ENCODE measurements at places on chromosomes 3 and 15. TPM values are rescaled to one million over a fixed set of nuclear protein-coding genes. Genes with fewer than 3 reads are reported as not detected.

DNA sequence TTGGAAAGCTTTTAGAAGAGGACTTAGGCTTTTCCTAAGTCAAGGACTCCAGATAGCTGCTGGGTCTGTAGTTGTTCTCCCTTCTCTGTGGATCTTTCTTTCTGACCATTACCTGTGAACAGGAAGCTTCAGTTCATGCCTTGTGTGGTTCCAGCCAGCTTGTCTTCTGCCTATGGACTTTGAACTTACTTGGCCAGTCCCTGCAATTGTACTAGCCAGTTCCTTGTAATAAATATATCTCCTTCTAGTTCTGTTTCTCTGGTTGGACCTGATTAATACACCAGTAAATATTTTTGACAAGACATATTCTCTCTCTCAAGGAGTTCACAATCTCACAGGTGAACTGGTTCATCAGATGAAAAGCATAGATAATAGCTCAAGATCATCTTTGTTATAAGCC is 341.3 kb upstream of the DPPA4 start:
- no peak for DNase-seq

DNA sequence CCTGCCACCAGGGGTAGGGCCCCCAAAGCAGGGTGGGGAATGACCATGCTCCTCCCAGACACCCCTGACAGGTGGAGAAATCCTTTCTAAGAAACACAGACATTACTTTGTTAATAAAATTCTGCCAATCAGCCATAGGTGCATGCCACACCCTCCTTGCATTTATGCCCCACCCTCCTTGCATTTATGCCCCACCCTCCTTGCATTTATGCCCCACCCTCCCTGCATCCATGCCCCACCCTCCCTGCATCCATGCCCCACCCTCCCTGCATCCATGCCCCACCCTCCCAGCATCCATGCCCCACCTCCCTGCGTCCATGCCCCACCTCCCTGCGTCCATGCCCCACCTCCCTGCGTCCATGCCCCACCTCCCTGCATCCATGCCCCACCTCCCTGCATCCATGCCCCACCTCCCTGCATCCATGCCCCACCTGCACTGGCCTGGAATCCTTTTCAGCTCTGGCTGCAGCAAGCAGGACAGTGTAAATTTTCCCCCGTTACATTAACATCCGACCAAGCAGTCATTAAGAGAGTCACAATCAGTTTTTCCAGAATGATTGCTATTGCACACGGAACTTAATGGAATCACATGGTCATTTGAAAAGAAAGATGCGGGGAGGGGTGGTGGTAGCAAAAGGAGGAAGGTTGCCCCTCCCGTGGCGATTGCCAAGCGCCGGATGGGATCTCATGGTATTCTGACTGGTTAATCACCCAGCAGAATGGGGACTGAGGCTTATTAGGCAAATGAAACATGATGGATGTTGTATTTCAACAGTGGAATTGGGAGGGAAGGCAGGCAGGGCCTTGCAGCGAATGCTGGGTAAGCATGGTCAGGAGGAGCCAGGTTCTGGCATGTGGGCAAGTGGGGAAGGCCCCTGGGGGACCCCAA is 91.2 kb downstream of the TLE3 start:
- no peak for DNase-seq

DNA sequence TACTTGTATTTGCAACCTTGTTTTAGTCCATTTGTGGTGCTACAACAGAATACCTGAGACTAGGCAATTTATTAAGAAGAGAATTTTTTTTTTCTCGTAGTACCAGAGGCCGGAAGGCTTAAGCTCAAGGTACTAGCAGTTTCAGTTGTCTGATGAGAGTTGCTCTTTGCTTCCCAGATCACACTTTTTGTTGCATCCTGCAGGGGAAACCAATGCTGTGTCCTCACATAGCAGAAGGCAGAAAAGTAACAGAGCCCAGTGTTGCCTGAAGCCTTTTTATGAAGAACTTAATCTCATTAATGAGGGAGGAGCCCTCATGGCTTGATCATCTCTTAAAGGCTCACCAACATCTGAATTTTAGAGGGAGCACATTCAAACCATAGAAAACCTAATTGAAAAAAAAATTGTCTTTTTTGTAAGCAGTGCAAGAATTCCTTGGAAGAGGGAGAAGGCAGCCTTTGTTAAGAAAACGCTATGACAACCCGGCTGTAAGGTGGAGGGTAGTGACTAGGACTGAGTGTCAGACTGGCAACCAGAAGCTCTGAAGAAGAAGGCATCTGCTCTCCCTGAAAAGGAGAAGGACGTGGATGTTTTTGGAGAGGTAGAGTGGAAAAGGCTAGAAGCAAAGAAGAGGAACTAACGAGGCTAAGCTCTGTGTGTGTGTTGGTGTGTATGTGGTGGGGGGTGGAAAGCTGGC is 1245.3 kb downstream of the ROBO2 start:
- no peak for DNase-seq

The GABRA5 gene
- total RNA-seq, result 0.11 TPM

DNA sequence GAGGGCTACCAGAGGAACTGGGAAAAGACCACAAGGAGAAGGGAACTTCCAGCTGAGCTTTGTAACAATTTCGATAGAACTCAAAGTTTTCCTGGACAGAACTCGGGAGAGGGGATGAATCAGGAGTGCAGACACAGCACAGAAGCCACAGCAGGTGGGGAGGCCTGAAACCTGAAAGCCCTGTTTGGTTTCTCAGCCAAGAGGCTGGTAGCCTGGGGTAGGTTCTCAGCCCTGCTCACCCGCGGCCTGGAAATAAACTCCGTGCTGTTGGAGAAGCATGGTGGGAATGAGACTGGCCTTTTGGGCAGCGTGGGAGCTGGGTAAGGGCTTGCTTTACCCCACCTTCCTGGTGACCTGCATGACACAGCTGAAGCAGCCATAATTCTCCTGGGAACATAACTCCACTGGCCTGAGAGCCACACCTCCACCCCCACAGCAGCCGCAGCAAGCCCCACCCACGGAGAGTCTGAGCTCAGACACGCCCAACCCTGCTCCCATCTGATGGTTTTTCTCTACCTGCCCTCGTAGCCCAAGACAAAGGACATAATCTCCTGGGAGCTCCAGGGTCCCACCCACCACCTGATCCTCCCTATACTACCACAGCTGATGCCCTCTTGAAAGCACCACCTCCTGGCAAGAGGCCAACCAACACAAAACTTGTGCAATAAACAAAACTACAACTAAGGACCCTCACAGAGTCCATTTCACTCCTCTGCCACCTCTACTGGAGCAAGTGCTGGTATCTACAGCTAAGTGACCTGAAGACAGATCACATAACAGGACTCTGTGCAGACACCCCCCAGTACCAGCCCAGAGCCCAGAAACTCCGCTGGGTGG is 52.5 kb upstream of the CHRM5 start:
- no peak for DNase-seq

DNA sequence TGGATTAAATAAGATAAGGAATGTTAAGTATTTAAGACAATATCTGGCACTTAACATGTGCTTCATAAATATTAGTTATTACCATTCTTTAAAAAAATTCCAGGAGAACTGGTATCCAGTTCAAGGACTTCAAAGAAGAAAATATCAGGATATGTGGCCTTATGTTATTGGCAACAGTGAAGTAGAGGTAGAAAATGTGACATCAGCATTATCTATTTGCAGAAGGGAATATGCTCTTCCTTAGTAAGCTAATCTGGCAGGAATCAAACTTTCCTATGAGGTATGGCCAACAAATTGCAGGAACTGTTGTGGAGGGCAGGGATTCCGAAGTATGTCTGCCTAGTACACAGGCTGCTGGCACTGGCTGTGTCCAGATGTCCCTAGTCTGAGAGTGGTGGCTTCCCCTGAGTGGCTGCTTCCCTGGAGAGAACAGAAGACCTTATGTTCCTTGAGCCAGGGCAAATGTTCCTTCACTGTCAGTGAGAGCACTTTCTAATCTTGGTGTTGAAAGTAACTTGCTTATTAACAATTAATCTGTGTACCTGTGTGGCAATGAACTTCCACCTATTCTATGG is 351.7 kb upstream of the THRB start:
- no peak for DNase-seq

- DNase-seq, result peak; percentile 37
Measured at GRCh38 chr3:129490273-129490675, 38.2 kb upstream of the RHO start.

DNA sequence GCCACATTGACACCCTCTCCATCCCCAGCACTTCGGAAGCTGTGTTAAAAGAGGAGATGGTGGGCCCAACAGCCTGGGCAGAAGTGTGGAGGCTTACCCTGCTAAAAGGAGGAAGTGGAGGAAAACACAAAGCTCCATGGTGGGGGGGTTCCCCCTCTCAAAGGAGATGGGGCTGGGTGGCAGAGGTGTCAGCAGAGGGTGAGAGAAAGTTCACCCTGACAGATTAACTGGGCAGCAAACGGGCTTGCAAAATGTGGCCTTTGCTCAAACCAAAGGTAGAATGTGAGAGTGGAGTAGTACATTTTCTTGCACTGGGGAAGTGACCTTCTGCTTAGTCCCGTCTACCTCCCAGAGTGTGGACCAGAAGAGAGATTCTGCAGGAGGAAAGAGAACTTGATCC is 44.7 kb downstream of the MYO1E start:
- no peak for DNase-seq

The IGF2BP2 gene
- 191 TPM for total RNA-seq

The PGBD4 gene
- total RNA-seq, result 1.5 TPM

DNA sequence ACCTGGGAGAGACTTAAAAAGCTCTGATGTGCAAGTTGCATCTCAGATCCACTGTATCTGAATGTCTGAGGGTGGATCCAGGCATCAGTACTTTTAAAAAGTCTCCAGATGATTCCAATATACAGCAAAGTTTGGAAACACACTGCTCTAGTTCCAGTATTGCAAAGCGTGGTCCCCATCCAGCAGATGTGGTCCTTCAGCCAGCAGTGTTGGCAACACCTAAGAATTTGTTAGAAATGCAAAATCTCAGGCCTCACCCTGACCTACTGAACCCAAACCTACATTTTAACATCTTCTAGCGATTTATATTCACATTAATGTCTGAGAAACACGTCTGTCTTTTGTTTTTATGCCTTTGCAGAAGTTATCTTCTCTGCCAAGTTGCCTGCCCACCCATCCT is 32.2 kb upstream of the SGO1 start:
- no peak for DNase-seq

DNA sequence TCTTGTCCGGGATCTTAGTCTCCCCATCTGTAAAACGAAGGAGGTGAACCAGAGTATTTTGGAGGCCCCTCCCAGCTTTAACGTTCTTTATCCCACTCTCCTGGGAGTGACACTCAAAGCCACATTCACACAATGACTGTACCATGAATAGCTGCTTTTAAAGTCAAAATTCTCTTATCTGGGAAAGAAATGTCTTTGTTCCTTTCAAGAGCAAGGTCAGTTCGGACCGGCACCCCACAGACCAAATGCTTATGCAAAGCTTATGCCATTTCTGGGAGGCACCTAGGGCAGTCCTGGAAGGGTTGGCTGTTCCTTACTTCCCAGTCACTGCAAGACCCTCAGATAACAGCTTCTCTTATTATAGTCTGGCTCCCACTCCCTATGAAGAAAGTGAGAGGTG is 53.5 kb upstream of the WNT5A start:
- DNase-seq, result no peak

The CCR9 gene
- not detected for total RNA-seq

DNA sequence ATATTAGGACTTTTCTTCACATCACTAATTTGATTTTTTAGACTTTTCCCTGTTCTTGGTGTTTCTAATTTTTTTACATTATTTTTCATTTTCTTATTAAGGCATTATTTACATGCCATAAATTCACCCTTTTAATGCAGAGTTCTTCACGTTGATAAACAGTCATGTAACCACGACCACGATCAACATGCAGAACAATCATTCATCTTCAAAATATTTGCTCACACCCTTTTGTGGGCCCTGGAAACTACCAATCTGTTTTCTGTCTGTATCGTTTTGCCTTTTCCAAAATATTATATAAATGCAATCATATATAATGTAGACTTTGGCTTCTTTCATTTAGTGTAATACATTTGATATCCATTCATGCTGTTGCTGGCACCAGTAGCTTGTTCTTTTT is 48.7 kb downstream of the ARRDC4 start:
- no peak for DNase-seq

GRCh38 chr3:53030619-53031449 is 15.0 kb downstream of the SFMBT1 start:
- no peak for DNase-seq

The IL17RD gene
- 27.5 TPM for total RNA-seq

DNA sequence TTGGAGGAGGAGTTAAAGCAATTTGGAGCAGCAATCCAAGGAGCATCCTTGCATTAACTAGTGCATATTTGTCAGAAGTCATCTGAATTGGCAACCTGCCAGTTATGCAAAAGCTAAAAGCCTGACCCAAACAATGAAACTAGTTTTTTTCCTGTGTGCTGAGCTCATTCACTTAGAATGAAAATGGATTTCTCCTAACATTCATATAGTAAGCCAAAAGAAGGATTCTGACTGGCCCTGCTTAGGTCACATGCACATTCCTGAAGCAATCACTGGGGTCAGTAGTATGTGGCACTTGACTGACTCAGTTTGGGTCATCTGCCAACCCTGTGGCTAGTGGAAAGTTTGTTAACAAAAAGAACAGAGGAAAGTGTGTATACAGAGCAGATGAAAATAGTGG is 30.5 kb downstream of the OXSM start:
- DNase-seq, result no peak

- no peak for DNase-seq
Measured at GRCh38 chr3:192866804-192867203, 50.9 kb downstream of the MB21D2 start.

The GYG1 gene
- 21.2 TPM for total RNA-seq
